ENCODE measurements at places on chromosomes 2 and 18.

DNA sequence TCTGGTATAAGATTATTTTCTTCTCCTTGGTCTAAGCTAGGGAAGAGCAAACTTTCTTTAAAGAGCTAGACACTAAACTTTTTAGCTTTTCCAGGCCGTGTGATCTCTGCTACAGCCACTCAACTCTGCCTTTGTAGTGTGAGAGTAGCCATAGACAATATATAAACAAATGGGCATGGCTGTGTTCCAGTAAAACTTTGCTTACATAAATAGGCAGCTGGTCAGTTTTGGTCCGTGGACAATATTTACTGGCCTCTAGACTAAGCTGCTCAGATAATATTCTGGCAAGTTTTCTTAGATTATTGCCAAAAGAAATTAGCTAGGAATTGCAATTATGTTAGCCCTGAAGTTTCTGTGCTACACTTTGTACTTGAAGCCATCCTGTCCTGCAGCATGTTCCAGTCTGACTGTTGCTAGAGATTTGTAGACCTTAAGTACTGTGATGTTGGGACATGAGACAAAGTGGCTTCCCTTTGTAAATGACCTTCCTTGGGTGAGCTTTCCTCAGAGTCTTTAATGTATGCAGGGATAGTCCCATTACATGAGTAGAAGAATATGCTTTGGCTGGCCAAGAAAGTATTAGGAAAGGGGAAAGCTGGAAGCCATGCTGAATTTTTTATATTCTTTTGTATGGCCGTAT is 126.9 kb downstream of the SOX11 start:
- no peak for DNase-seq

DNA sequence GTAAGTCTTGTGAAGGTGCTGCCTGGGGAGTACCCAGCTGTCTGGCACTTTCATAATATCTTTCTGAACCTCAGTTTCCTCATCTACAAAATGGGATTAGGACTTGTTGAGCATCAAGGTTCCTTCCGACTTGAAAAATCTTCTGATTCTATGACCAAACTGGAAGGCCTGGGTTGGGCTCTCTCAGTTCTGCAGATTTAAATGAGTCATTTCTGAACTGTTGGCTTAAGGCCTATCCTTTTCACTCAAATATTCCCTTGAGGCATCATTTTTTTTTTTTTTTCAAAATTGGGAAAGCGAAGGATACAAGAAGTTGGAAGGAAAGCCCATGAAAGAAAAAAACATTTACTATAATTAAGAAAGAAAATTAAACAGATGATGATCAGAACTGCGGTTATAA is 40.8 kb upstream of the CYP1B1 start:
- no peak for DNase-seq

DNA sequence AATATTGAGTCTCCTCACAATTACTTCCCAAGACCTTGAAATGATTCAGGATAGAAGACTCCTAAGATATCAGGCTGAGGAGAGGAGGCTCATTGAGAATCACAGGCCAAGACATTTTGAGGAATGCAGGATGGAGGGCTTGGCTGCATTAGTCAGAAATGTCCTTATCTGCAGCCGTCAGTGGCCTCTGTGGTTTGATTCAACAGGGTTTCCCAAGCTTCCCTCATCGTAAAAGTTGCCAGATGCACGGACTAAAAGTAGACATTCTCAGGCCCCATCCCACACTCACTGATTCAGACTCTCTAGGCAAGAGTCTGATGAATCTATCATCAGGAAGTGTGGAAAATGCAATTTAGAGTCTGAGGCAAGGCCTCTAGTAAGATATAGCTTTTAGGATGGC is 34.0 kb upstream of the TMEM178A start:
- DNase-seq = no peak

DNA sequence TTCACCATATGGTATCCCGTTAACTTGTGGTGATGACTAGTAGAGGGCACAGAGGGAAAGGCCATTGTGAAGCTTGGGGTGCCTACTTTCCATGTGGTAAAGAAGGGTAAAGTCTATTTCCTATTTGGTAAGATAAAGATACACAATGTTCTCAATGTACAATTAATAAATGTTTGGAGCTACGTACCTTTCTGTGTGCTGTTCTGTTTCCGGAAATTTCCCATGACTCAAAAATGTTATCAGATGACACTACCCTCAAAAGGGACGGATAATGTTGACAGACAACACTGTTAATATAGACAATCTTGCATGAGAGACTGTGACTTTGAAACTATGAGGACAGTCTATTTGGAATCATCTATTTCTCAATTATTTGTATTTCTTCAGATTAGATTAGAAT is 4.2 kb upstream of the SULT1C3 start:
- DNase-seq = no peak

GRCh38 chr2:168465594-168465993 is 9.5 kb downstream of the CERS6 start:
- DNase-seq = no peak

All from liver (tissue), 10 donors.